ENCODE measurements at places on chromosomes 3 and 15. TPM values are rescaled to one million over a fixed set of nuclear protein-coding genes. Genes with fewer than 3 reads are reported as not detected.
A peak's percentile ranks its signal among the peaks of the same experiment; 100 is the strongest.

DNA sequence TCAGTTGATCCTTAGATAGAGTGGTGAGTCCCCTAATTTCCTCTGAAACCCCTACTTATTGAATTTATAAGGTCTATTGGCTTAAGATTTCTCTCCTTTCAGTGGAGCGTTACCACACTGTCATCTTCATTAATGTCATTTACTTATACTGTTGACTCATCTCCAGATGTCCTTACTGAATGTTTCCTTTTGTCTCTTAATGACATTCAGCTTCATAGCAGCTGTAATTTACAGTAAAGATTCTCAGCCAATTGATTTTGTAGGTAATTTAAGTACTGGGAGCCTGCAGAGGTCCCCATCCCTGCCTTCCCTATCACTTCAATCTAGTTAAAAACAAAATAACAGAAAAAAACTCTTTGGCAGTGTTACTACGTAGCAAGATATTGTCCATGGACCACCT is 18.8 kb downstream of the STX19 start:
- no peak overlapping the region for H3K4me3 ChIP-seq
- no peak for DNase-seq
- H3K4me1 ChIP-seq = peaks cover 28% of the 10 kb centered on the region
- H3K27ac ChIP-seq = no peak overlapping the region
- H3K27me3 ChIP-seq = no peaks in the 10 kb centered on the region

GRCh38 chr3:2879587-2879986 is 230.6 kb downstream of the IL5RA start:
- no peaks in the 10 kb centered on the region for H3K36me3 ChIP-seq
- no peak overlapping the region for H3K4me3 ChIP-seq
- no peaks in the 10 kb centered on the region for H3K27me3 ChIP-seq
- H3K27ac ChIP-seq = no peak overlapping the region
- no peaks in the 10 kb centered on the region for H3K4me1 ChIP-seq

DNA sequence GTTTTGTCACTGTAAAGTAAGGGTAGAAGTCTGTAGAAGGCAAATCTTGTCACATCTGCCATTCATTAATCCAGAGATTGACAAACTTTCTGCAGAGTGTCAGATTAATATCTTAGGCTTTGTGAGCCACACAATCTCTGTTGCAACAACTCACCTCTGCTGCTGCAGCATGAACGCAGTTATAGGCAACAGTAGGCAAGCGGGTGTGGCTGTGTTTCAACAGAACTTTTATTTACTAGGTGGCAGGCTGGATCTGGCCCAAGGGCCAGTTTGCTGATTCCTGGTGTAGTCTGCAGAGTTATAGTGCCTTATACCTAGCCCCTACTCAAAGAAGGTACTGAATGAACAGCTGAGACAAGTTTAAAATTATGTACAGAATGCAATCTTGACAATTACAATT is 396.7 kb downstream of the FOXP1 start:
- no peaks in the 10 kb centered on the region for H3K27me3 ChIP-seq
- no peak overlapping the region for H3K27ac ChIP-seq
- no peak overlapping the region for H3K4me3 ChIP-seq

- no peak for DNase-seq
- no peak overlapping the region for H3K4me3 ChIP-seq
- no peak overlapping the region for H3K27ac ChIP-seq
- H3K27me3 ChIP-seq = no peaks in the 10 kb centered on the region
These were observed 46.5 kb downstream of the CD86 start for GRCh38 chr3:122101646-122102045.

- no peaks in the 10 kb centered on the region for H3K27me3 ChIP-seq
- no peak overlapping the region for H3K4me3 ChIP-seq
- no peaks in the 10 kb centered on the region for H3K36me3 ChIP-seq
- DNase-seq = no peak
- H3K27ac ChIP-seq = no peak overlapping the region
- H3K4me1 ChIP-seq = no peaks in the 10 kb centered on the region
These were observed 990.4 kb downstream of the GBE1 start for GRCh38 chr3:80771085-80771484.

DNA sequence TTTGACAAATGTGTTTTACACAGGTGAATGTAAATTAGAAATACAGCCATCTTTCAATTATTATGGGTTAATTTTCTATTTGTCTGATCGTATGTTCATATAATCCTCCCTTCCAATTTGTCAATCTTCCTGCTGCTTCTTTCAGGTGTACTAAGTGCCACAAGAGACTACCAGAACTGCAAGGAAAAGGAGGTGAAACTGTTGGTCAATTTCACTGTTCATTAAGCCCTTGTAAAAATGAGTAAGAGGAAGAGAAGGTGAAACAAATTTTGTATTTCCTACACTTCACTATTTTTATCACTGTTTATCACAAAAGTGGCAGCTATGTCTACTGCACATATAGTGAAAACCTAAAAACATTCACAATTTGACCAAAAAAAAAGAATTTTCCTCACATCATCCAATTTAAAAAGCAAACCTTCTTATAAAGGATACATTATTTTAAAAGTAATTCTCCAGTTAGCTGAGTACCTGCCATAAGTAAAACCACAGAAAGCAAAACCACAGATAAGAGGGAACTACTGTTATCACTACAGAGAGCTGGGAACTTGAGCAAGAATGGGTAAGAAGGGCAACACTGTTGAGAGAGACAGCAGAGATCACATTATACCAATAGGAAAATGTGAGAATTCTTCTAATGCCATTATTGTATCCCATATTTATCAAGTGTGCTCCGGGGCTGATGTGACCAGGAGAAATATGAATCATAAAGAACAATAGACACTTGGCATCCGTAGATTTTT is 163.0 kb downstream of the TBC1D5 start:
- peaks cover 2% of the 10 kb centered on the region for H3K36me3 ChIP-seq
- no peak overlapping the region for H3K4me3 ChIP-seq
- H3K4me1 ChIP-seq = peaks cover 4% of the 10 kb centered on the region
- no peak for DNase-seq
- H3K27ac ChIP-seq = no peak overlapping the region

GRCh38 chr15:84940399-84940798 is 41.3 kb upstream of the PDE8A start:
- no peaks in the 10 kb centered on the region for H3K27me3 ChIP-seq

DNA sequence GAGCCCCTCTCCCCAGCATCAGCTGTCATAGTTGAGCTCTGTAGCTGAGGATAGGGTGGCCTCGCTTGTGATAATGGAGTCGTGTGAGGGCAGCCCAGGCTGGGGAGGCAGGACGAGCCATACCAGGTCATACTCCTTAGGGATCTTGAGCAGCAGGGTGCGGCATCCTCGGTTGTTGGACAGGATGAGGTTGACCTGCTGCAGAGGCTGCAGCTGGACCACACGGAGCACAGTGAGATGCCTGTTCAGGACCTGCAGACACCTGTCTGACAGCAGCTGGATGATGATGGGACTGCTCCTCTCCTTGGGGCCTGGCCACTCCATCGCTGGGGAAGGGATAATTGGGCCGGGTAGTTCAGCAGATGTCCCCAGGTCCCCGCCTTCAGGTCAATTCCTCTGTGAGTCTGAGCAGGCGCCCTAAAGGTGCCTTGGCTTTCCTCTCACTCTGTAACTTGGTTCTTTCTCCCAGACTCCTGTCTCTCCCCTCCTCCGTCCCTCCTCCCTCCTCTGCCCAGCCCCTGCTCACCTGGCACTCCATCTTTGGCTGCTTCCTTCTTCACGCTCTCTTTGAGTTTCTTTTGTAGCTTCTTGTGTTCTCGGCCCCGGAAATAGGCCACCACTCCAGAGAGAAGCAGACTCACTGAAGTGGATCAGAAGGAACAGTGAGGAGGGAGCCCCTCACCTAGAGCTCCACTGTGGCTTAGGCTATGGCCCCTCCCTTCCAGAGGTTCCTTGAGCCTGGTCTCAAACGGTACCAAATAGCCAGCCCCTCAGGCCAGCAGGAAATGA is 7.8 kb downstream of the DUOX2 start:
- H3K4me1 ChIP-seq = no peaks in the 10 kb centered on the region
- H3K4me3 ChIP-seq = no peak overlapping the region
- H3K27ac ChIP-seq = no peak overlapping the region
- H3K27me3 ChIP-seq = no peaks in the 10 kb centered on the region
- H3K36me3 ChIP-seq = no peaks in the 10 kb centered on the region

- no peak overlapping the region for H3K27ac ChIP-seq
- H3K4me1 ChIP-seq = peaks cover 5% of the 10 kb centered on the region
- H3K27me3 ChIP-seq = no peaks in the 10 kb centered on the region
- H3K4me3 ChIP-seq = no peak overlapping the region
- no peak for DNase-seq
- H3K36me3 ChIP-seq = no peaks in the 10 kb centered on the region
These were observed 310.0 kb upstream of the WNT5A start for GRCh38 chr3:55797084-55797483.

DNA sequence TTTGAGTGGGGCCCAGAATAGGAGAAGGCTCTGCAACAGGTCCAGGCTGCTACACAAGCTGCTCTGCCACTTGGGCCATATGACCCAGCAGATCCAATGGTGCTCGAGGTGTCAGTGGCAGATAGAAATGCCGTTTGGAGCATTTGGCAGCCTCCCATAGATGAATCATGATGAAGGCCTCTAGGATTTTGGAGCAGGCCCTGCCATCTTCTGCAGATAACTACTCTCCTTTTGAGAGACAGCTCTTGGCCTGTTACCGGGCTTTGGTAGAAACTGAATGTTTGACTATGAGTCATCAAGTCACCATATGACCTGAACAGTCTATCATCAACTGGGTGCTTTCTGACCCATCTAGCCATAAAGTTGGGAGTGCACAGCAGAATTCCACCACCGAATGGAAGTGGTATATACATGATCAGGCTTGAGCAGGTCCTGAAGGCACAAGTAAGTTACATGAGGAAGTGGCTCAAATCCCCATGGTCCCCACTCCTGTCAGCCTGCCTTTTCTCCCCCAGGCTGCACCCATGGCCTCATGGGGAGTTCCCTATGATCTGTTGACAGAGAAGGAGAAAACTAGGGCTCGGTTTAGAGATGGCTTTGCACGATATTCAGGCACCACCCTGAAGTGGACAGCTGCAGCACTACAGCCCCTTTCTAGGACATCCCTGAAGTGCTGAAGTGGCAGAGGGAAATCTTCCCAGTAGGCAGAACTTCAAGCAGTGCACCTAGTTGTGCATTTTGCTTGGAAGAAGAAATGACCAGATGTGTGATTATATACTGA is 971.4 kb downstream of the MCTP2 start:
- H3K36me3 ChIP-seq = no peaks in the 10 kb centered on the region
- no peaks in the 10 kb centered on the region for H3K27me3 ChIP-seq
- no peak overlapping the region for H3K4me3 ChIP-seq
- no peak overlapping the region for H3K27ac ChIP-seq
- DNase-seq = no peak
- no peaks in the 10 kb centered on the region for H3K4me1 ChIP-seq

DNA sequence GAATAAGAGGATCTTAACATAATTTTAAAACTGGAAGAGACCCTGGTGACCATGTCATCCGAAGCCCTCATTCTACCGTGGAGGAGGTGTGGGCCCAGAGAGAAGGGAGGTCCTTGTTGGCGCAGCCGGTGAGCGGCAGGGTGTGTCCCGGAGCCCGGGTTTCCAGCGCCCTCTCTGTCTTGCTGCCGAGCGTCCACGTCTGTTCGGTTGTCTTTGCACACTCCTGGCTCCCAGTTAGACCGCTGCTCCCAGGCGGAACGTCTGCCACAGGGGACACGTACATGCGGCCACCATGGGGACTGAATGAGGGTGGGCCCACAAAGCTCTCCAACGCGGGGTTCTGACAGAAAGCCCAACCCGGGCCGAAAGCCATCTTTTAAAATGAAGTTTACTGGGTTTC is 6.6 kb upstream of the MUC4 start:
- no peak overlapping the region for H3K4me3 ChIP-seq
- peaks cover 6% of the 10 kb centered on the region for H3K27me3 ChIP-seq
- no peaks in the 10 kb centered on the region for H3K36me3 ChIP-seq
- H3K27ac ChIP-seq = no peak overlapping the region
- H3K4me1 ChIP-seq = no peaks in the 10 kb centered on the region

GRCh38 chr3:20054549-20054987 is 14.3 kb downstream of the KAT2B start:
- DNase-seq = peak; percentile 85
- no peak overlapping the region for H3K27ac ChIP-seq
- peaks cover 31% of the 10 kb centered on the region for H3K4me1 ChIP-seq
- H3K36me3 ChIP-seq = no peaks in the 10 kb centered on the region
- no peak overlapping the region for H3K4me3 ChIP-seq

- H3K36me3 ChIP-seq = no peaks in the 10 kb centered on the region
- peaks cover 13% of the 10 kb centered on the region for H3K4me1 ChIP-seq
- no peak for DNase-seq
- H3K27ac ChIP-seq = no peak overlapping the region
These were observed 193.7 kb downstream of the TCF12 start for GRCh38 chr15:57112178-57112577.

DNA sequence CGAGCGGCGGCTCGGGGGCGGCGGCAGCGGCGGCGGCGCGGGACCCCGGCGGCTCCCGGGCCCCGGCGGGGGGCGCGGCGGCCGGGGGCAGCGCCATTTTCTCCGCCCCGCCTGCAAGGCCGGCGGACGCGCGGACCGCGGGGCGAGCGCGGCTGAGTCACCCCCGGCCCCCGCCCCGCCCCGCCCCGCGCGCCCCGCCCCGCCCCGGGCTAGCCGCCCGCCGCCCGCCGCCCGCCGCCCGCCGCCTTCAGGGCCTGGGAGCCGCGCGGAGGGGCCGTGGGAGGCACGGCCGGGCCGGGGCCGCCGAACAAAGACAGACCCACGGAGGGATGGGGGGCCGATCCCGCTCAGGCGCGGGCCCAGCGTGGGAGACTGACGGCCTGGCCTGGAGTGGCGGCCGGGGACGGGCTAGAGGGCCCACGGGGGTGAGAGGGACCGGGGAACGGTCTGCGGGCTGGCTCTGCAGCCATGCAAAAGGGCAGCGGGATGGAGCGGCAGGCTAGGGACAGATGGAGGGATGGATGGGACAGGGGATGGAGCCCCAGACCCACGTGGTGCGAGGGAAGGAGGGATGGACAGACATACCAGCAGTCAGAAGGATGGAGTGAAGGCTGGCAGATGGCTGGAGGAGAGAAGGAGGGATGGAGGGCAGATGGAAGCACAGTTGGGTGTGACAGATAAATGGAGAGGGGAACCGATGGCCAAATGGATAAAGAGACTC is at the start of gene EIF4E3:
Gene EIF4E3, minus strand, starts transcription at position 132 of the 721 bp plus-strand sequence. Its CDS starts 35 bp downstream, at position 97.
- peak within 1 kb of the TSS; percentile 80 for H3K27ac ChIP-seq
- no peaks in the 10 kb centered on the region for H3K36me3 ChIP-seq
- peak within 1 kb of the TSS; percentile 31 for H3K4me3 ChIP-seq
- no peaks in the 10 kb centered on the region for H3K27me3 ChIP-seq
- H3K4me1 ChIP-seq = peaks cover 22% of the 10 kb centered on the region
- DNase-seq = peak; percentile 31

DNA sequence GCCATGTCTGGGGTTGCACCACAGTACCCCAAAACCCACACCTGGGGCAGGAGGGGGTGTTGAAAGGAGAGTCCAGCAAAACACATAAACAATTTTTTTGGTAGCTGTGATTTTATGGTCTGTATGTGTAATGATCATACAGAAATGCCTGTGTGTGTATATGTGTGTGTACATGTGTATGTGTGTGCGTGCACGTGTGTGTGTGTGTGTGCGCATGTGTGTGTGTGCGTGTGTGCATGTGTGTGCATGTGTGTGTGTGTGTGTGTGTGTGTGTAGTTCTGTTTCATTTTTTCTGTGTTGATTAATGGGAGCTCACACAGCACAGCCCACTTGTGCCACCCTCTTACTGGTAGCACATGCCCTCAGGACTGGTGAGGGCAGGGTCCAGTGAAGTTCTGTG is 96.3 kb upstream of the OXTR start:
- H3K27me3 ChIP-seq = no peaks in the 10 kb centered on the region
- no peak overlapping the region for H3K4me3 ChIP-seq
- DNase-seq = no peak

RTP4 gene
- 3.6 TPM for total RNA-seq

HPS3 gene
- 18.2 TPM for total RNA-seq

SLC25A36 gene
- 111 TPM for total RNA-seq

LACTB gene
- total RNA-seq = 7.6 TPM

SEMA6D gene
- total RNA-seq = 18.2 TPM

GPR171 gene
- 0.78 TPM for total RNA-seq

SKOR1 gene
- total RNA-seq = under 0.01 TPM

NT5DC2 gene
- total RNA-seq = 25.4 TPM

RBP2 gene
- total RNA-seq = not detected

KBTBD12 gene
- total RNA-seq = 2.0 TPM
